ENCODE measurements at places on chromosomes 6 and 20. TPM values are rescaled to one million over a fixed set of nuclear protein-coding genes. Genes with fewer than 3 reads are reported as not detected.

DNA sequence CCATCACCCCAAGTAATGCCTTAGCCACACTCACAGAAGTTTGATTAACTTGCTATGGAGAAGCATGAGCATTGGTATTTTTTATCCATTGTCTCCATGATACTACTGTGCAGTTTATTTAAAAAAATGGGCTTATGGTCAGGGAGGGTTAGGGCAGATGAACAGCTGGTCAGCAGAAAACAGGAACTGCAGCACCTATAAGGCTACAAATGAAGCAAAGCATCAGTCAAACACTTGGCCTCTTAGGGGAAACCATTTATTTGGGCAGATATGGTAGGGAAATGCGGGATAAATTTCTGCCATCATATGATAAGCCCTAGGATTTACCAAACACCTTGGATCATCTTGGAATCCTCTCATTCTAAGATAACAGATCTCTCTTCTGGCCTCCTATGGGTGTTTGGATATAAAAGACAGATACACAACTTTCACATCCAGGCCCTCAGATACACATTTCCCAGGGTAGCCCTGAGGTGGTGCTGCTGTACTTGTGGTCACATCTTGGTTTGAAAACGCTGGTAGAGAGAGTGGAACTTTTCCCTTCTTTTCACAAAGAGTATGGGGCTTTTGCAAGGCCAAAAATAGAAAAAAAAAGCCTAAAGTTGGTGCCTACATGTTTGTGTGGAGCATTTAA lies 42.8 kb upstream of the AHI1 start:
- DNase-seq: peak; percentile 1

The SSTR4 gene
- total RNA-seq: not detected

- DNase-seq: peak; percentile 74
Observed at GRCh38 chr6:143060806-143061596, at the start of gene AIG1. TSS of gene AIG1 (plus strand) at chr6:143060889. CDS start at chr6:143060926, 37 bp downstream.

- DNase-seq: no peak
Observed at GRCh38 chr6:36649701-36650484, 28.6 kb upstream of the CDKN1A start.

DNA sequence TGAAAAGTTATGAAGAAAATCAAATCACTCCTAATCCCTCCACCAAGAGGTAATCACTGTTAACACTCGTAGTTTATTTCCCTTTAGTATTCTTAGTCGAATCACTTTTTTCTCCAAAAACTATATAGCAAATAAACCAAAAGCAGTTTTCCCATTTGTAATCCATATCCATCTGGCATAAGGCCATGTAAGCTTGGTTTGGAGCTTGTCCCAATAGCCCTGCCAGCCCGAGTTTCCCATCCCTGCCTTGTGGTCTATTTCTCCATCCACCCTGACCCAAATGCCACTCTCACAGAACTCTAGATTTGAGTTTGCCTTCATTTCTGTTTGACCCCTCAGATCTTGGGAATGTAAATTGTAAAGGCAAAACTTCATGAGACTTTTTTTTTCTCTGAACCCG lies 71.8 kb upstream of the DSP start:
- DNase-seq: no peak

- no peak for DNase-seq
Observed at GRCh38 chr20:62502496-62503095, 26.8 kb upstream of the GATA5 start.

The GUCA1A gene
- total RNA-seq: not detected

DNA sequence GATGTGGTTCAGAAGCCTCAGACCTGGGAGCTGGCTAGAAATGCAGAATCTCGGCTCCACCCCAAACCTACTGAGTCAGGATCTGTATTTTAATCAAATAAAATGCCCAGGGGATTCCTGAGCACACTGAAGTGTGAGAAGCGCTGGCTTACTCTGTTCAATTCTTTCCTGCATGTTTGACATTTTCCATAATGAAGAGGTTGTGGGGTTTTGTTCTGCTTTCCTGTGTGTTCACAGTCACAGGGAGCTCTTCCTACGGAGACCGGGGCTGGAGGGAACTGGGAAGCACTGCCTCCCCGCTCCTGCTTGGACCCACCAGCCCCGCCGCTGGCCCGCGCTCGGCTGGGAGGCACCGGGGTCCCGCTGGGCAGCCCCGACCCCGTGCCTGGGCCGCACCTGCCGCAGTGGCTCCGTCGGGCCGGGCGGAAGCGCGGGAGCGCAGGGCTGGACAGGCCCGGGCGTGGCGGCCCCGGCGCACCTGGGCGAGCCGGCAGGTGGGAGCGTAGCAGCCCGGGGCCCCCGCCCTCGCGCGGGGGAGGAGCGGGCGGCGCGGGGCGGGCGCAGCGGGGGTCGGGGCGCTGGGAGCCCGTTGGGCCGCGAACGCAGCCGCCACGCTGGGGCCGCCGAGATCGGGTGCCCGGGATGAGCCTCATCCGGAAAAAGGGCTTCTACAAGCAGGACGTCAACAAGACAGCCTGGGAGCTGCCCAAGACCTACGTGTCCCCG lies at the start of gene MAPK13:
Gene MAPK13, plus strand, starts transcription at position 573 of the 726 bp plus-strand sequence. Its CDS starts 70 bp downstream, at position 643.
- peak; percentile 74 for DNase-seq

All from Calu3 (cell line).